ENCODE measurements at places on chromosomes 13 and 19. TPM values are rescaled to one million over a fixed set of nuclear protein-coding genes. Genes with fewer than 3 reads are reported as not detected.

Gene NCR1
- 0.33 TPM for total RNA-seq

Gene PEAK3
- total RNA-seq = 0.71 TPM

Gene PRKCG
- not detected for total RNA-seq

GRCh38 chr13:60398907-60399589 is 2.0 kb downstream of the TDRD3 start:
- peak overlapping the region; percentile 98 for H3K27ac ChIP-seq
- no peaks in the 10 kb centered on the region for H3K36me3 ChIP-seq
- peak overlapping the region; percentile 72 for H3K4me3 ChIP-seq
- H3K27me3 ChIP-seq = no peaks in the 10 kb centered on the region
- no peak for DNase-seq
- H3K4me1 ChIP-seq = peaks cover 12% of the 10 kb centered on the region

DNA sequence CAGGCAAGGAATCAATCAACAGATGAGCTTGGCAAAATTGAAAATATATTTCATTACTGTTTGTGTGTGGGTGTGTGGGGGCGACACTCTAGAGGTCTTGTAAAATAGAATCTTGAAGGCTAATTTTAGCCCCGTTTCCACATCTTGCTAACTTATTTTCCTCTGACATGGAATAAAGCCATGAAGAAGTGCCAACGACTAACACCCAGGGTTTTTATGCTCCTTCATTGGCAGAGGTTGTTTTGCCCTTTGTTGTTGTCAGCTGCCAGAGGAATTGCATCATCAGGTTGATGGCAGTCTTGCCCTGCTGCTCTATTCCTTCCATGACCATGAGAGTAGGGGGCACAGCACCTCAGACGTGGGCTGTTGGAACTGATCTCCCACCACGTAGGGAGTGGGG is 30.6 kb upstream of the FAM216B start:
- H3K4me3 ChIP-seq = no peak overlapping the region
- peaks cover 11% of the 10 kb centered on the region for H3K4me1 ChIP-seq
- no peak overlapping the region for H3K27ac ChIP-seq
- no peak for DNase-seq
- H3K36me3 ChIP-seq = no peaks in the 10 kb centered on the region

DNA sequence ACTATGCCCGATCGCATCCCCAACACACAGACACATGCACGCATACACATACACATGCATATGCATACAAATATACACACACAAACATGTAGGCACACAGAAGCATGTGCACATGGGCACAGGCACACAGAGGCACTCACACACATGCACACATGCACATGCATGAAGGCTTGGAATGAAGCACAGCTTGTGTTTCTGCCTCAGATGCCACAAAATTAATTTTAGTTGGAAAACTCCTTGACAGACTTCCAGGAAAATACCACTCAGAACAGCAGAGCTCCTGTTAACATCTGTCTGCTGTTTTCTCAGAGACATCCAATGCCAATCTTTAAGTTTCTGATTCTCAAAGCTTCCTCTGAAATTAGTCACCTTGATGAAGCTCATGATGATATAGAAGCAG is 532.7 kb downstream of the RFC3 start:
- no peak overlapping the region for H3K27ac ChIP-seq
- no peaks in the 10 kb centered on the region for H3K27me3 ChIP-seq
- H3K36me3 ChIP-seq = no peaks in the 10 kb centered on the region
- no peak for DNase-seq
- no peaks in the 10 kb centered on the region for H3K4me1 ChIP-seq

Gene FFAR2
- total RNA-seq = 3.4 TPM

GRCh38 chr13:67223742-67224141 is 6.4 kb downstream of the PCDH9 start:
- H3K36me3 ChIP-seq = no peaks in the 10 kb centered on the region
- H3K27me3 ChIP-seq = no peaks in the 10 kb centered on the region
- H3K27ac ChIP-seq = no peak overlapping the region
- peaks cover 32% of the 10 kb centered on the region for H3K4me1 ChIP-seq

Gene CLDND2
- 2.3 TPM for total RNA-seq

DNA sequence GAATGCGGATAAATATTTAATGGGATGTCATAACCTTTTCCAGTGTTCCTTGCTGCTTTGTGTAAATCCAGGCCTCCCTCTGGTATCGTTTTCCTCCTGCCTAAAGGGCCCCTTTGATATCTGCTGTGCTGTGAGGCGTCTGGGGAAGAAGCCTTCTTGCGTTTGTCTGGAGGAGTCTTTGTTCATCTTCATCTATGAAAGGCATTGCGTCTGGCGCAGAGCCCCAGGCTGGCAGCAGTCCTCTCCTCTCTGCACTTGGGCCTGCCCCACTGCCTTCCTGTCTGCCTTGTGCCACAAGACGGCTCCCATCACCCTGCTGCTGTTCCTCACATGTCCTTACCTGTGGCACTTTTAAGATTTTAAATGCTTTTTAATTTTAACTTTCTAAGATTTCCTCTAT is 9.8 kb downstream of the PROZ start:
- peaks cover 33% of the 10 kb centered on the region for H3K36me3 ChIP-seq
- H3K27ac ChIP-seq = no peak overlapping the region
- DNase-seq = no peak
- peaks cover 3% of the 10 kb centered on the region for H3K27me3 ChIP-seq
- H3K4me3 ChIP-seq = no peak overlapping the region

Gene C3
- 59.0 TPM for total RNA-seq

GRCh38 chr19:44813841-44814470 is 5.1 kb downstream of the BCAM start:
- no peak for DNase-seq
- H3K4me1 ChIP-seq = peaks cover 2% of the 10 kb centered on the region
- H3K4me3 ChIP-seq = no peak overlapping the region
- peaks cover 47% of the 10 kb centered on the region for H3K36me3 ChIP-seq
- H3K27ac ChIP-seq = no peak overlapping the region

Gene DMKN
- total RNA-seq = 9.1 TPM

DNA sequence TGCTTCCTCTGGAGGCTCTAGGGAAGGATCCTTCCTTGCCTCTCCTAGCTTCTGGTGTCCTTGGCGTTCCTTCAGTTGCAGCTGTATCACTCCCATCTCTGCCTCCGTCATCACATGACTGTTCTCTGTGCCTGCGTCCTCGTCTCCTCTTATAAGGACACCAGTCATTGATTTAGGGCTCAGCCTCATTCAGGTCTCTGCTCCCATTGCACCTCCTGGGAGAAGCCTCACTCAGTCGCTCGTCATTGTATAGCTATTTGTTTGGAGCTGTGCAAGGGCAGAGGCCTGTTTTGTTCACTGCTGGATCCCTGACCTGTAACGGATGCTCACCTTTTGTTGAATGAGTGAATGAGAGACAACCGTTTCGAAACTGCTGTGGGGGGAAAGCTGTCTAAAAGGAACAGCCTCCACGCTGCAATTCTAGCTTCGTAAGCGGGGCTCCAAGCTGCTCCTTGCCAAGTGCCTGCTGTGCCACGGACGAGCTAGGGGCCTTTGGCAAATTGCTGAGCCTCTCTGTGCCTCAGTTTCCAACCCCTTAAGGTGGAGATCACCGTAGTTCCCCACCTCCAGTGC is 17.2 kb downstream of the BRSK1 start:
- H3K36me3 ChIP-seq = no peaks in the 10 kb centered on the region
- no peak for DNase-seq
- H3K27ac ChIP-seq = no peak overlapping the region
- no peaks in the 10 kb centered on the region for H3K27me3 ChIP-seq

DNA sequence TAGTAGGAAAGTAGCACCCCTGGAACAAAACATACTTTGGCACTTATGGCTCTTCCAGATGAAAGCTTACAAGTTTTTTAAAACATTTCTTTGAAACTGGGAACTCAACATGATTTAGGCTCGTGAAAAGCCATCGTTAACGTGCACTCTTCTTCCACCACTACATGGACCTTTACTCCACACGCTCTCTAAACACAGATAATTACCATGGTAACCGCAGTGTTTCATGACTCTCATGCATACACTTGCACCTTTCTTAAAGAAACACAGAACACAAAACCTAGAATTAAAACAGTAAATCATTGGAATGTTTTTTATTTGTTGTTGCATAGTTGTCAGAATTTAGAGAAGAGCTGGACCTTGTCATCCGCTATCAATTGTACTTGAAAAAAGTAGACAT is 154.3 kb downstream of the FGF9 start:
- no peaks in the 10 kb centered on the region for H3K27me3 ChIP-seq
- no peaks in the 10 kb centered on the region for H3K36me3 ChIP-seq
- H3K27ac ChIP-seq = no peak overlapping the region
- no peak overlapping the region for H3K4me3 ChIP-seq
- H3K4me1 ChIP-seq = no peaks in the 10 kb centered on the region

Gene SOX1
- total RNA-seq = not detected

Gene SRRM5
- total RNA-seq = not detected

GRCh38 chr19:18718846-18719458 is 35.5 kb downstream of the CRTC1 start:
- H3K4me3 ChIP-seq = no peak overlapping the region
- no peak for DNase-seq
- H3K36me3 ChIP-seq = no peaks in the 10 kb centered on the region
- H3K27ac ChIP-seq = no peak overlapping the region
- H3K4me1 ChIP-seq = peaks cover 15% of the 10 kb centered on the region

Gene POU2F2
- 0.16 TPM for total RNA-seq

Gene ERFL
- total RNA-seq = 0.13 TPM

DNA sequence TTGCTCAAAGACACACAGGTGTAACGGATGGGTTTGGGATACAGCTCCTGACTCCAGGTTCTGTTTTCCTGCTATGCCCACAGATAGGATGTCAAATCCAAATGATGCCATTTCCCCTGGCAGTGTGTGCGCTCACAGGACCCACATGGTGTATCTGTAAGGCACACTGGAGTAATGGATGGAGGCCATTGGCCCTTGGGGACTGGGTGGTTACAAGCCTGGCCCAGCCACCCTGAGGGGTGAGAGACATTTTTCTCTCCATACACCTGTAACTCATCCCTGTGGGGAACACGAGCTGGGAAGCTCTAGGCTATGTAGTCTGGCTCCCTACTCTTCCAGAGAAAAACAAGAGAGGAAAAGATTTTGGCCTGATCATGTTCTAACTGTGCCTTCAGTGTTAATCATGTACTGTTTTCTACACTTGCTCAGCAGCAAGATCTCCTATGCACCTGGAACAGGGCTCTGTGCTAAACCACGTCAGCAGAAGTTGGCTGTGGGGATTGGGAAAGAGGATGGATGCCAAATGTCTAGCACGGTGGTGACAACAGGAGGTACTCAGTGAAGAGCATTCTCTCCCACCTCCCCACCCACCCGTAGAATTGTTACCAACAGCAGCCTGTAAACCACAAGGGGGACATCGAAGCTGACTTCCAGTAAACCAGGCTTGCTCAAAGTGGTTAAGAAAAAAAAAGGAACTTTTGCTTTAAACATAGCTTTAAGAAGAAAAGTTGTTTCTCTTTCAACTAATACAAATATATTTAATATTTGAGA is 237.0 kb downstream of the LACC1 start:
- peaks cover 25% of the 10 kb centered on the region for H3K4me1 ChIP-seq
- H3K4me3 ChIP-seq = no peak overlapping the region
- H3K27me3 ChIP-seq = no peaks in the 10 kb centered on the region
- H3K36me3 ChIP-seq = no peaks in the 10 kb centered on the region

DNA sequence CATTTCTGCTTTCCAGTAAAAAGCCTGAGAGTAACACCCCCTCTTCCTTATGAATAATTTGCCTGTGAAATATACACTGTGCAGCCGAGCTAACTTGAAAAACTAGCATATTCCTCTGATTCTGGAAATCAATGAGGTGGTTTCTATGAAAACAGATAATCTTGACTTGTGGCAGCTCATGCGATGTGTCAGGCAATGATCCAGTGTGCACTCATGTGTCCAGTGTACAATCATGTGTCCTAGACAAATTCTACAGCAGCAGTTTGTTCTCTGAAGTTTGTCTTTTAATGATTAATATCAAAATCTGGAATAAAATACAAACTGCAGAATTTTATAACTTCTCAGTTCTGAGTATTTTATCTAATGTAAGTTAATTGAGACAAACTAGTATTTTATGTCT is 2213.9 kb upstream of the PCDH20 start:
- no peak overlapping the region for H3K27ac ChIP-seq
- no peak overlapping the region for H3K4me3 ChIP-seq
- DNase-seq = no peak
- no peaks in the 10 kb centered on the region for H3K27me3 ChIP-seq

GRCh38 chr19:46927106-46927505 is 66.3 kb downstream of the ARHGAP35 start:
- no peak overlapping the region for H3K4me3 ChIP-seq
- no peak for DNase-seq
- H3K27me3 ChIP-seq = no peaks in the 10 kb centered on the region
- H3K27ac ChIP-seq = peak overlapping the region; percentile 72
- H3K36me3 ChIP-seq = no peaks in the 10 kb centered on the region
- peaks cover 85% of the 10 kb centered on the region for H3K4me1 ChIP-seq

Gene KIR2DL1
- total RNA-seq = not detected

Gene MBNL2
- total RNA-seq = 90.0 TPM

Gene IFI30
- total RNA-seq = 15.2 TPM

- H3K27me3 ChIP-seq = no peaks in the 10 kb centered on the region
- H3K36me3 ChIP-seq = peaks cover 39% of the 10 kb centered on the region
- no peak for DNase-seq
- no peak overlapping the region for H3K27ac ChIP-seq
- no peak overlapping the region for H3K4me3 ChIP-seq
Measured at GRCh38 chr19:11550265-11550664, 8.8 kb downstream of the ELOF1 start.

GRCh38 chr13:91381371-91381770 is 17.1 kb upstream of the GPC5 start:
- DNase-seq = no peak
- no peak overlapping the region for H3K27ac ChIP-seq
- no peaks in the 10 kb centered on the region for H3K4me1 ChIP-seq
- no peaks in the 10 kb centered on the region for H3K36me3 ChIP-seq
- no peak overlapping the region for H3K4me3 ChIP-seq
- no peaks in the 10 kb centered on the region for H3K27me3 ChIP-seq

Gene MRPS12
- total RNA-seq = 51.0 TPM

GRCh38 chr19:48722196-48722708 is 2.7 kb upstream of the MAMSTR start:
- H3K36me3 ChIP-seq = peaks cover 50% of the 10 kb centered on the region
- peaks cover 68% of the 10 kb centered on the region for H3K4me1 ChIP-seq

- no peak overlapping the region for H3K27ac ChIP-seq
- no peak overlapping the region for H3K4me3 ChIP-seq
- no peaks in the 10 kb centered on the region for H3K36me3 ChIP-seq
- peaks cover 23% of the 10 kb centered on the region for H3K27me3 ChIP-seq
Measured at GRCh38 chr13:111508902-111509509, 188.6 kb downstream of the TEX29 start.

- peak overlapping the region; percentile 95 for H3K4me3 ChIP-seq
- H3K36me3 ChIP-seq = peaks cover 4% of the 10 kb centered on the region
- no peaks in the 10 kb centered on the region for H3K27me3 ChIP-seq
- H3K4me1 ChIP-seq = peaks cover 51% of the 10 kb centered on the region
- H3K27ac ChIP-seq = peak overlapping the region; percentile 93
Measured at GRCh38 chr19:3361384-3362216, 4.8 kb upstream of the NFIC start.

Gene ZNF613
- total RNA-seq = 3.6 TPM

All from heart left ventricle (tissue), 16 donors.